ENCODE measurements at places on chromosomes 13 and 19. TPM values are rescaled to one million over a fixed set of nuclear protein-coding genes. Genes with fewer than 3 reads are reported as not detected.

GRCh38 chr19:1648920-1649541 lies 3.4 kb downstream of the TCF3 start:
- H3K4me1 ChIP-seq: peaks cover 21% of the 10 kb centered on the region
- no peaks in the 10 kb centered on the region for H3K27me3 ChIP-seq
- peaks cover 11% of the 10 kb centered on the region for H3K36me3 ChIP-seq
- no peak overlapping the region for H3K27ac ChIP-seq
- DNase-seq: no peak

GRCh38 chr13:30421093-30422053 lies 920 bp upstream of the UBE2L5 start:
- peaks cover 16% of the 10 kb centered on the region for H3K4me1 ChIP-seq
- H3K27me3 ChIP-seq: no peaks in the 10 kb centered on the region
- peak; percentile 89 for DNase-seq
- H3K27ac ChIP-seq: peak overlapping the region; percentile 91

GRCh38 chr13:97278435-97279411 lies 56.6 kb downstream of the MBNL2 start:
- no peak overlapping the region for H3K4me3 ChIP-seq
- H3K27me3 ChIP-seq: no peaks in the 10 kb centered on the region
- peak overlapping the region; percentile 94 for H3K27ac ChIP-seq
- peaks cover 25% of the 10 kb centered on the region for H3K36me3 ChIP-seq
- H3K4me1 ChIP-seq: peaks cover 83% of the 10 kb centered on the region
- no peak for DNase-seq

DNA sequence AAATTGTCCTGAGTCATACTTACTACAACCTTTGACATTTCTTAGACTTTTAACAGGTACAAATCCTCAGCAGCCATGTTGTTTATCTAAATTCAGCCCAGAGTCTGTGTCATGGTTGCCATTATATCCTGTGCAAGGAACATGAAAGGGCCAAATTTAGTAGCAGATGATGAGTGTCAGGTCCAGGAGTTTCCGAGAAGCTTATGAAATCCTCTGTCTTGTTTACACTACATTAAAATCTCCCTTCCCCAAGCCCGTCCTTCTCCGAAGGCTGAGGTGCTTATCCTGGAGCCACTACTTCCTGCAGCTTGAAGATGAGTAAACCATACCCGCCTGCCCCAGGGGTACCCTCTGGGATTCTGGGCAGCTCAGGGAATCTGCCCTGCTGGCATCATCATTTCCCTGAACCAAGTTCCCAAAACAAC lies 102.6 kb upstream of the SERP2 start:
- H3K4me1 ChIP-seq: peaks cover 47% of the 10 kb centered on the region
- peak overlapping the region; percentile 65 for H3K27ac ChIP-seq
- no peak overlapping the region for H3K4me3 ChIP-seq
- no peaks in the 10 kb centered on the region for H3K36me3 ChIP-seq

GRCh38 chr19:39582442-39582841 lies 19.9 kb upstream of the LGALS13 start:
- no peaks in the 10 kb centered on the region for H3K36me3 ChIP-seq
- no peak for DNase-seq
- H3K27ac ChIP-seq: no peak overlapping the region
- H3K4me1 ChIP-seq: no peaks in the 10 kb centered on the region
- no peak overlapping the region for H3K4me3 ChIP-seq

DNA sequence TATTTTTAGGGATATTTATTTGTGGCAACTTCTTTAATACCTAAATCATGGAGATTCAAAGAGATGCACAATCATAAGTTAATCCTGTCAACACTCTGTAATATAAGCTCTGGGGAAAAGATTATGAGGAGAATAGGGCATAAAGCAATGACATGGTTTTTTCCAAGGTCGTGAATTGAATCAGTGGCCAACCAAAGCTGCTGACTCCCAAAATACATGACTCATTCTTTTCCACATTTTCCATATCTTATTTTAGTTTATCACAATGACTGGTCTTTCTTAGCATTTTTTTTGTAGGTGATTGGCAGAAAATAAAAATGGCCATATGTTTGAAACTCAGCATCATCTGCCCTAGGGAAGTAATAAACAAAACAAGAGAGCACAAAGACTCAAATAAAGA lies 28.5 kb upstream of the RBM26 start:
- no peak overlapping the region for H3K27ac ChIP-seq
- no peak overlapping the region for H3K4me3 ChIP-seq
- DNase-seq: no peak
- no peaks in the 10 kb centered on the region for H3K36me3 ChIP-seq
- H3K4me1 ChIP-seq: peaks cover 7% of the 10 kb centered on the region
- H3K27me3 ChIP-seq: no peaks in the 10 kb centered on the region

GRCh38 chr19:40799558-40800338 lies 757 bp downstream of the EGLN2 start:
- peaks cover 14% of the 10 kb centered on the region for H3K36me3 ChIP-seq
- peaks cover 61% of the 10 kb centered on the region for H3K4me1 ChIP-seq
- peak overlapping the region; percentile 94 for H3K4me3 ChIP-seq
- no peaks in the 10 kb centered on the region for H3K27me3 ChIP-seq
- peak overlapping the region; percentile 85 for H3K27ac ChIP-seq
- DNase-seq: no peak

Gene ABHD8
- total RNA-seq: 6.1 TPM

Gene F10
- total RNA-seq: 1.8 TPM

Gene IL4I1
- total RNA-seq: not detected

Gene PRODH2
- total RNA-seq: not detected

DNA sequence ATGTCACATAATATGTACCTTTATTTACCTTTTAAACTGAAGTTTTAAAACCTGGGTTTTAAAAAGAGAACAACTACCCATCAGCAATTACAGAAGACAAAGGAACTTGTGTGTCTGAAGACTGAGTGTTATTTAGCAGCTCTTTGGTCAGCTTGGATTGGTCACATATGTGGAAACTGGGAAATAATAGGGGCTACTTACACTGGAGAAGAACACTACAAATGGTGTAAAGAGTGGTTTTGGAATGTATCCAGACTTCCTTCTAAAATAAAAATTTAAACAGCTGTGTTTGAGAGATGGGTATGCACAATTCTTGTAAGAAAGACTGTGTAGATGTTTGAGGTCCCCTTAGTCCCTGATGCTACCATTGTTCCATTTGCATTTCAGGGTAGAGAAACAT lies 13.3 kb downstream of the TNFRSF19 start:
- H3K36me3 ChIP-seq: no peaks in the 10 kb centered on the region
- peaks cover 17% of the 10 kb centered on the region for H3K27me3 ChIP-seq
- H3K27ac ChIP-seq: no peak overlapping the region
- H3K4me1 ChIP-seq: peaks cover 8% of the 10 kb centered on the region
- DNase-seq: no peak

DNA sequence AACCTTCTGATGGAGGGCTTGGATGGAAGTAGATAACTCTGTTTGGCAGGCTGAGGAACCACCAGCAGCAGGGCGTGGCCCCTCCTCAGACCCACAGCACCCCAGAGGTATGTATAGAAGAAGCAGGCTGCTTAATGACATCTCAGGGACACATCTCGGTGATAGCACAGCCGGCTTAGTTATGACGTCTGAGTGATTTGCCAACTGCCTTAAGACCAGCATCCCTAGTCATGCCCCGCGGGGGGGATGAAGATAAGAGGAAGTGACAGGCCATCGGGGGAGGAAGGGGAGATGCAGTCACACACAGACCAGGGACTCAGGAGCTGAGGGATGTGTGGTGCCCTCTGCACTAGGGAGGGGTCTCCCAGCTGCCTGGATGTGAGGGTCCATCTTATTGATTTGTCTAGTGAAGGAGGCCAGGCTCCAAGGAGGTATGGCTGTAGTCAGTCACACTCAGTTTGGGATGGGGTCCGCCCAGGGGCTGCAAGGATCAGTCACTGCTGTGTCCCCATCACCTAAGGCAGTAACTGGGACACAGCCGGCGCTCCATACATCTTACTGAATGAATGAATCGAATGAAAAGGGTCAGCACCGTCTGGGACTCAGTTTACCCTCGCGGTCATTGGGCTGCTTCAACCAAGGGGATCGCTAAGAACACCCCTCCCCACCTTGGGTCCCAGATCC lies 19.2 kb upstream of the ERCC1 start:
- no peaks in the 10 kb centered on the region for H3K27me3 ChIP-seq
- H3K4me3 ChIP-seq: peak overlapping the region; percentile 77
- no peak for DNase-seq
- peaks cover 28% of the 10 kb centered on the region for H3K4me1 ChIP-seq

- no peak overlapping the region for H3K4me3 ChIP-seq
- no peak overlapping the region for H3K27ac ChIP-seq
- no peaks in the 10 kb centered on the region for H3K4me1 ChIP-seq
- no peaks in the 10 kb centered on the region for H3K27me3 ChIP-seq
- DNase-seq: no peak
These were observed 48.6 kb downstream of the SCEL start for GRCh38 chr13:77584106-77584505.

Gene CLIP3
- 78.3 TPM for total RNA-seq

Gene HSPH1
- total RNA-seq: 75.5 TPM

Gene LRP3
- total RNA-seq: 49.8 TPM

DNA sequence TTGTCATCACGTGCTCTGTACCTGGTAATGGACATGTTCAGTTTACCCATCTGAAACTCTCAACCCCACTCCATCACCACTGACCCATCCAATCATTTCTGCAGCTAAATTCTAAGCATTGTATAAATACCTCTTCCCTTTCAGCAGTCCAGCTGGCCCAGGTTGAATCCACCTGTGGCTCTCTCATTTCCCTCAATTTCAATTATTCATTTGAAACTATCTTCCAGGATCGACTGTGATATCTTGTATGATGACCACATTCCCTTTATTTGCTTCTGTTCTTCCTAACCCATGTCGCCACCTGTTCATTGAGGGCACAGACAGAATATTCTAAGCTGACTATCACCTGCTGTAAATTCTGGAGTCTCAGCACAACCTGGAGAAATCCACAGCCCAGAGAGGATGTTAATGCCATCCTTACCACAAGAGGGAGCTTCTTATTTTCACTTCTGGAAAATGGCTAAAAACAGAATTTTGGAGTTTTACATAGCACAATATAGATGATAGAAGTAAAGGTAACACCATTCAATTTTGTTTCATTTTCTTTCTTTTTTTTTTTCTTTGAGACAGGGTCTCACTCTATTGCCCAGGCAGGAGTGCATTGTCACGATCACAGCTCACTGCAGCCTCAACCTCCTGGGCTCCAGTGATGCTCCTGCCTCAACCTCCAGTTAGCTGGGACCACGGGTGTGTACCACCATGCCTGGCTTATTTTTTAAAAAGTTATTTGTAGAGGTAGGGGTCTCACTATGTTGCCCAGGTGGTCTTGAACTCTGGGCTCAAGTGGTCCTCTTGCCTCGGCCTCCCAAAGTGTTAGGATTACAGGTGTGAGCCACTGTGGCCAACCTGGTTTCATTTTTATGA lies 38.6 kb downstream of the ZNF823 start:
- no peak overlapping the region for H3K27ac ChIP-seq
- H3K4me3 ChIP-seq: no peak overlapping the region
- H3K36me3 ChIP-seq: no peaks in the 10 kb centered on the region
- no peaks in the 10 kb centered on the region for H3K27me3 ChIP-seq
- no peak for DNase-seq

GRCh38 chr19:40716031-40716481 lies 630 bp downstream of the COQ8B start:
- peak overlapping the region; percentile 86 for H3K4me3 ChIP-seq
- peaks cover 57% of the 10 kb centered on the region for H3K4me1 ChIP-seq
- H3K27me3 ChIP-seq: no peaks in the 10 kb centered on the region
- peak overlapping the region; percentile 99 for H3K27ac ChIP-seq

Gene RFPL4A
- total RNA-seq: not detected

Gene SDHAF1
- 15.4 TPM for total RNA-seq

DNA sequence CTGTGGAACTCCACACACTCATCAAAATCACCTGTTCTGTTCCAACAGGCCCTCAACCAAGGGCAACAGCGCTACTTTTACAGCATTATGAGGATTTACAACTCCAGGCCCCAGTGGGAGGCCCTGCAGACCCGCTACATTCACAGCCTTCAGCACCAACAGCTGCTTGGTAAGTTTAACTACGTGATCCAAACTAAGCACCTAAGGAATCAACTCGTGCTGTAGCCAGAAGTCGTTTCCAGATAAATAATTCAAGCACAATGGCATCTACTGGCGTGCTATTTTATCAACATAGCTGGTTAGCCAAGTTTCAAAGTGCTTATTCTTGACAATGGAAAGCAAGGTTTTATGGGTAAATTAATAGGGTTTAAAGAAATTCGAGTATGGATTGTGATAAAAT lies 5.3 kb downstream of the FAM216B start:
- no peaks in the 10 kb centered on the region for H3K36me3 ChIP-seq
- no peaks in the 10 kb centered on the region for H3K4me1 ChIP-seq
- peaks cover under 1% of the 10 kb centered on the region for H3K27me3 ChIP-seq
- H3K27ac ChIP-seq: no peak overlapping the region
- DNase-seq: no peak

- H3K4me3 ChIP-seq: no peak overlapping the region
- H3K27ac ChIP-seq: no peak overlapping the region
- no peak for DNase-seq
- no peaks in the 10 kb centered on the region for H3K36me3 ChIP-seq
- peaks cover 18% of the 10 kb centered on the region for H3K4me1 ChIP-seq
These were observed 4.7 kb upstream of the MYBPC2 start for GRCh38 chr19:50427997-50428425.

DNA sequence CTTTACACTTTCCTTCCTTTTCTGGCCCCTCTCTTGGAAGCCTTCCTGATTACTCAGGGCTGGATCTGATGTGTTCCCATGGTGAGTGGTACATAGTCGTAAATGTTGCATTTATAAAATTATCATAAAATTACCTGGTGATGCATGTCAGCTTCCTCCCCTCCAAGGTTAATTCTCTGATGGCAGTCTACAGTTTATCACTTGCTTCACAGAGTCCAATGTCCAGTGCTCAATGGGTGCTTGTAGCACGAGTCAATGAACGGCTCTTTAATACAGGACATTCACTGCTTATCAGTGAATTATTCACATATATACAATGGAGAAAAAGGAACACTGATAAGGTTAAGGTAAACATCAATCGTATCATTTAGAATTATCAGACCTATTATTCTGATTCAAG lies 27.0 kb upstream of the OXGR1 start:
- H3K36me3 ChIP-seq: no peaks in the 10 kb centered on the region
- no peak overlapping the region for H3K27ac ChIP-seq
- DNase-seq: no peak
- H3K27me3 ChIP-seq: peaks cover 8% of the 10 kb centered on the region
- no peak overlapping the region for H3K4me3 ChIP-seq

DNA sequence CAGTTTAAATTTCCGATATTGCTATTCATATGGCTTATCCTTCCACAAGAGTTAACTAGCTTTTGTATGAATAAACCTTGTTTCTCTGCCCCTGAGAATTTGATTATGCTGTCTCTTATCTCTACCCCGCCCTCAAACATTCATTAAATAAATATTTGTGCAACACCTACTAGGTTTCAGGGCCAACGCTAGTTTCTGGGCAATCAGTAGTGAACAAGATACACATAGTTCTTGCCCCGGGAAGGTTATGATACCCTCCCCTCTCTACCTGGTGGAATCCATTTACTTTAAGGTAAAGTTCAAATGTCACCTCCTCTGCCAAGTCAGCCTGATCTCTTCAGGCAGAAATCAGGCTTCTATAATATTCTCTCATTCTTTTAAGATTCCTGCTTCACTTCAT lies 16.6 kb upstream of the USP12 start:
- H3K4me1 ChIP-seq: peaks cover 4% of the 10 kb centered on the region
- H3K27me3 ChIP-seq: no peaks in the 10 kb centered on the region
- no peak overlapping the region for H3K4me3 ChIP-seq
- no peaks in the 10 kb centered on the region for H3K36me3 ChIP-seq
- H3K27ac ChIP-seq: no peak overlapping the region

Gene ZC3H4
- total RNA-seq: 60.2 TPM

Gene PTGIR
- 0.31 TPM for total RNA-seq

Gene FFAR1
- total RNA-seq: not detected

- no peak for DNase-seq
- H3K4me3 ChIP-seq: no peak overlapping the region
- no peaks in the 10 kb centered on the region for H3K27me3 ChIP-seq
- no peaks in the 10 kb centered on the region for H3K36me3 ChIP-seq
- no peaks in the 10 kb centered on the region for H3K4me1 ChIP-seq
These were observed 491.3 kb upstream of the KLF12 start for GRCh38 chr13:74625541-74625940.

Measured in osteocyte (in vitro differentiated cells).